ENCODE measurements at places on chromosomes 3 and 15. TPM values are rescaled to one million over a fixed set of nuclear protein-coding genes. Genes with fewer than 3 reads are reported as not detected.

DNA sequence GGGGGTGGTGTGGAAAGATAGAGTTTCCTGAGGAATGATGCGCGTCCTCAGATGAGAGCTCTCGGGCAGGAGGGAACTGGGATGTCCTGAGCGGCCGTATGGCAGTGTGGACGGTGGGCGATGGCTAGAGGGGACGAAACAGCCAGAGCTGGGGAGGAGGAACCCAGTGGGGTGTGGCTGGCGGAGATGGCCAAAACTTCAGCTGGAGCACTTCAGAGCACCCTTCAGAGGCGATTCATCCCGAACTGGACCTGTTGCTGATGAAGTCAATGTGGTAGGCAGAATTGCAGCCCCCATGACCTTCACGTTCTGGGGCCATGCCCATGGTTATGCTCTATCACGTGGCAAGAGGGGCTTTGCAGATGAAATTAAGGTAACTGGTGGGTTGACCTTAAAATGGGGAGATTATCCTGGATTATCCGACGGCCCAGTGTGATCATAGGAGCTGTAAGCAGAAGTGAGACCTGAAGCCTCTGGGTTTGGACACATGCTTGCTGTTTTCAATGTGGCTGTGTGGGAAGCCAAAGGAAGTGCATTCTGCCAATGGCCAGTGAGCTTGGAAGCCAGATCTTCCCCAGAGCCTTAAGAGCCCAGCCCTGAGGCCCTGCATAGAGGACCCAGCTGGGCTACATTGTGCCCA lies 52.3 kb downstream of the ATP1B3 start:
- peaks cover 28% of the 10 kb centered on the region for H3K36me3 ChIP-seq
- no peaks in the 10 kb centered on the region for H3K27me3 ChIP-seq
- no peak overlapping the region for H3K4me3 ChIP-seq

DNA sequence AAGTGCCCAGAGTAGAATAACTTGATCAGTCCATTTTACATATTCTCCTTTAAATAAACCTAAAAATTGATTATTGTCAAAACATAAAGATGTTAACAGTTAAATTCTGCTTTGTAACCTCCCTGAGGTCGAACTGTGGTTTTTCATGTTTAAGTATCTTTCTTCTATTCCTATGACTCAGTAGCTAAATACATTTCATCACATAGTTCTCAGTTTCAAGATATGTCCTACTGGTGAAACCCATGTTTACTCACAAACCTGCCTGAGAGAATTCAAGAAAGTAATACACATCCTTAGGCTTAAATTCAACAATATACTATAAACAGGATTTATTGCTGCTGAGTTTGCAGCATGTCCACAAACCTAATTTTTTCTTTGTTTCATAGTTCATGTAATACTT lies 692.9 kb downstream of the ZPLD1 start:
- no peak overlapping the region for H3K27ac ChIP-seq
- H3K36me3 ChIP-seq, result no peaks in the 10 kb centered on the region
- no peak overlapping the region for H3K4me3 ChIP-seq
- no peak for DNase-seq
- H3K27me3 ChIP-seq, result no peaks in the 10 kb centered on the region

GRCh38 chr15:33160581-33161165 lies 33.8 kb downstream of the FMN1 start:
- DNase-seq, result no peak
- no peak overlapping the region for H3K4me3 ChIP-seq
- no peaks in the 10 kb centered on the region for H3K36me3 ChIP-seq

The KBTBD8 gene
- 9.9 TPM for total RNA-seq

GRCh38 chr3:30843877-30844276 lies 50.6 kb downstream of the GADL1 start:
- H3K27ac ChIP-seq, result no peak overlapping the region
- H3K27me3 ChIP-seq, result no peaks in the 10 kb centered on the region
- no peak overlapping the region for H3K4me3 ChIP-seq
- H3K4me1 ChIP-seq, result peaks cover 4% of the 10 kb centered on the region
- no peaks in the 10 kb centered on the region for H3K36me3 ChIP-seq

DNA sequence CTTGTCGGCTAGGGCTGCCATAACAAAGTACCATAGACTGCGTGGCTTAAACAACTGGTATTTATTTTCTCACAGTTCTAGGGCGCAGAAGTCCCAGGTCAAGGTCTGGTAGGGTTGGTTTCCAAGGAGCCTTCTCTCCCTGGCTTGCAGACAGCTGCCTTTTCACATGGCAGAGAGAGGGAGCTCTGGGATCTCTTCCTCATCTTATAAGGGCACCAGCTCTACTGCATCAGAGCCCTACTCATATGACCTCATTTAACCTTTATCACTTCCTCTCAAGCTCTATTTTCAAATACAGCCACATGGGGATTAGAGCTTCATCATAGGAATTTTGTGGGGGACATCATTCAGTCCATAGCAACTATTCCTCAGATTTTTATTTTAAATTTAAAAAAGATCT lies 17.6 kb upstream of the PAQR9 start:
- H3K36me3 ChIP-seq, result no peaks in the 10 kb centered on the region
- no peak overlapping the region for H3K27ac ChIP-seq
- H3K27me3 ChIP-seq, result no peaks in the 10 kb centered on the region
- no peak overlapping the region for H3K4me3 ChIP-seq

DNA sequence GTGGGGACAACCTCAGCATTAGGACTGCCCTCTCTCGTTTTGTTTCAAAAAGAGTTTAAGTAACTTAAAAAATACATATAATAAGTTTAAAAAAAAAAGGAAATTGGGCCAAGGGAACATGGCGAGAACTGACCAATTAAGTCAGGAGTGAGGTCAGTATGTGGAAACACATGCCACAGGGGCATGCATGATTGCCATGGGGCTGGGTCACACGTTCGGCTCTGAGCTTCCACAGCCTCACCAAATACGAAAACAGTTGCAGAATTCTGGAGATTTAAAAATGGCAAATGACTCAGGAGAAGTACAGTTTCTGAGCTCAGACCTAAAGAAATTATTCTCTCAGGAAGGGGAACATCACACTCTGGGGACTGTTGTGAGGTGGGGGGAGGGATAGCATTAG lies 24.1 kb downstream of the PDE8A start:
- no peaks in the 10 kb centered on the region for H3K4me1 ChIP-seq
- no peak overlapping the region for H3K4me3 ChIP-seq
- H3K36me3 ChIP-seq, result no peaks in the 10 kb centered on the region
- DNase-seq, result no peak

The AHSG gene
- not detected for total RNA-seq

The ZNF860 gene
- total RNA-seq, result 0.27 TPM

GRCh38 chr3:154338570-154338969 lies 14.3 kb upstream of the DHX36 start:
- no peak for DNase-seq
- H3K27ac ChIP-seq, result no peak overlapping the region
- peaks cover 8% of the 10 kb centered on the region for H3K27me3 ChIP-seq

DNA sequence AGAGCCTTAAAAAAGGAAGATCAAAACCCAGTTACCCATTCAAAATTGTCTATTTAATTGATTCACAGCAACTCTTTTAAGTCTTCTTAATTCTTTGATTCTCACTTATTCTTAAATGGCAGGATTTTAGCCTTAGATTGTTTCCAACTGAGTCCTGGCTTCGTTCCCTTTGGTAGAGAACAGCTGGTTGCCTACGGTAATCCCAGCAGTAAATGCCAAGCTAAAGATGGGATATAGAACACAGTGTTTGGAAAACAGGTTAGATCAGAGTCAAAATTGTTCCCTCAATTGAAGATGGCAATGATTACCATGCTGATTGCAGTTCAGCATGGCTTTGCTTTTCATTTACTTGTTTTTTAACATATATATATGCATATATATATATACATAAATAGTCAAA lies 300.9 kb downstream of the PYDC2 start:
- no peaks in the 10 kb centered on the region for H3K27me3 ChIP-seq
- peak overlapping the region; percentile 60 for H3K27ac ChIP-seq
- H3K36me3 ChIP-seq, result no peaks in the 10 kb centered on the region

- peaks cover 6% of the 10 kb centered on the region for H3K36me3 ChIP-seq
- peaks cover 17% of the 10 kb centered on the region for H3K4me1 ChIP-seq
- no peak within 1 kb of the TSS for H3K4me3 ChIP-seq
- DNase-seq, result no peak
- no peak within 1 kb of the TSS for H3K27ac ChIP-seq
These were observed at the start of gene GPR171 for GRCh38 chr3:151203051-151203420. TSS of gene GPR171 (minus strand) at chr3:151203216. CDS start at chr3:151199386, 3,830 bp downstream.

DNA sequence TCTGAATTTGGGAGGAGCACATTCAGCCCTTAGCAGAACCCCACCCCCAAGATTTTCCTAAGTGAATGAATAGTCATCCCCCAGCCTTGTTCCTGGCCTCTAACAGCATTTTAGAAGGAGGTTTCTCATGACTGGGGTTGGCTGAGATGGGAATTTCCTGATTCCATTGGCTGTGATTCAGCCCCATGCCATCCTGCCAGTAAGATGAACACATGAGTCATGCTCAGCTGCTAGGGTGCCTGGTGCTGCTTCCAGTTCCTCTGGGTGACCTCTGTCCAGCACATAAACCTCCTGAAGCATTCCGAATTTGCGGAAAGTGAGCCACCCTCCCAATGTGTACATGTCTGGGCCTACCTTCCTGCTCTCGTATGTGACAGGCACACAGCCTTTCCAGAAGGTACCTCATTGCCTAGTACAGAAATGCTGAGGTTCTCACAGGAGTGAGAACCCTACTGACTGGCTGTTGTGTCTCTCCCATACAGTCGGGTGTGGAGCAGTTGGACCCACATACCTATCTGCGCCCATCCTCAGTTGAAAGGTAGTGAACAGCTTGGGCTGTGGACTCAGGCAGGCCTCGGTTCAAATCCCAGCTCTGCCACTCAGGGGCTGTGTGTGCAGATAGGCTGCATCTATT lies 91.7 kb downstream of the APBA2 start:
- peaks cover 3% of the 10 kb centered on the region for H3K27me3 ChIP-seq
- no peak overlapping the region for H3K27ac ChIP-seq
- peaks cover 9% of the 10 kb centered on the region for H3K36me3 ChIP-seq
- no peak for DNase-seq

DNA sequence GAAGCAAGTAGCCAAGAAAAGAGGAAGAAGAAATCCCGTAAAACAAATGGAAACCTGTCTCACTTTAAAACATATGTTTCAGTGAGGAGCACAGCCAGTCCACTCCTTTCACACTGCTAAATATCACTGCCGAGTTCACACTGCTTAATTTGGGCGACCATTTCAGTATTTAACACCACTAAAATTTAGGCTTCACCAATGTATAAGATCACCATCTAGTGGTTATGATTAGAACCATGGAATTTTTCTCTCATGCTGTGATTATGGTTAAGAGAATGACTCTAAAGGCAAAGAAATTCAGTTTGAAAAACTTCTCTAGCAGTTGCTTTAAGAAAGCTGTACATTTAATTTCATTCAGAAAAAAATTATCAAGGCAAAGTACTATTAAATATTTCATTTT lies 16.6 kb downstream of the SLC4A7 start:
- no peaks in the 10 kb centered on the region for H3K27me3 ChIP-seq
- no peak overlapping the region for H3K4me3 ChIP-seq
- peaks cover 12% of the 10 kb centered on the region for H3K4me1 ChIP-seq
- peaks cover 12% of the 10 kb centered on the region for H3K36me3 ChIP-seq
- DNase-seq, result no peak

The NR2E3 gene
- not detected for total RNA-seq
